ENCODE measurements at places on chromosomes 5 and 9.

GRCh38 chr9:95978106-95978505, 102.6 kb downstream of the ERCC6L2 start:
- DNase-seq = no peak

DNA sequence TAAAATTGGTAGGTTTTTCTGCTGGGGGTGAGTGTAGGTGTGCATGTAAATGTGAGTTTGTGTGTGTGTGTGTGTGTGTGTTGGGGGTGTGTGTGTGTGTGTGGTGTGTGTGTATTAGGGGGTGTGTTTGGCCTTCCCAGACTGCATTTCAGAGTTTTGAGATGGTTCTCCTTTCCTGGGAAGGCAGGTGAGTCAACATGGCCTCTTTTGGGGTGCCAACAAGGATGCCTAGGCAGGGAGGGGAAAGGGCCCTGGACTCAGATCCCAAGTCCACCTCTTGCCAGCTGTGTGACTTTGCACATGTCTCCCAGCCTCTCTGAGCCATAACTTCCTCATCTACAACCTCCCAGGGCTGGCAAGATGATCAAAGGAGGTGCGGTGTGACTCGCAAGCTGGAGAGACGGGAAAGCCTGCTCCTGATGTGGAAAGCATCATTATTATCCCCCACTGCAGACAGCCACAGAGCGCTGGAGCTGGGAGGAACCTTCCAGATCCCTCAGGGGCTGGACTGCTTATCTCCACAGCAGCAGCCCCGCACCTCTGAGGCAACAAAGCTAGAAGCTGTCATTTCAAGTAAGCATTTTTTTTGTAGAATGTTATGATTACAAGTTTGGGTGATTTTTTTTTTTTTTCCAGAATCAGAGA, 63.5 kb upstream of the TBC1D2 start:
- DNase-seq = no peak

GRCh38 chr9:89372979-89373378, 54.7 kb downstream of the SECISBP2 start:
- no peak for DNase-seq

GRCh38 chr5:169801324-169801777, 164.3 kb downstream of the DOCK2 start:
- DNase-seq = no peak

GRCh38 chr5:6195711-6196358, 182.5 kb downstream of the MED10 start:
- no peak for DNase-seq

DNA sequence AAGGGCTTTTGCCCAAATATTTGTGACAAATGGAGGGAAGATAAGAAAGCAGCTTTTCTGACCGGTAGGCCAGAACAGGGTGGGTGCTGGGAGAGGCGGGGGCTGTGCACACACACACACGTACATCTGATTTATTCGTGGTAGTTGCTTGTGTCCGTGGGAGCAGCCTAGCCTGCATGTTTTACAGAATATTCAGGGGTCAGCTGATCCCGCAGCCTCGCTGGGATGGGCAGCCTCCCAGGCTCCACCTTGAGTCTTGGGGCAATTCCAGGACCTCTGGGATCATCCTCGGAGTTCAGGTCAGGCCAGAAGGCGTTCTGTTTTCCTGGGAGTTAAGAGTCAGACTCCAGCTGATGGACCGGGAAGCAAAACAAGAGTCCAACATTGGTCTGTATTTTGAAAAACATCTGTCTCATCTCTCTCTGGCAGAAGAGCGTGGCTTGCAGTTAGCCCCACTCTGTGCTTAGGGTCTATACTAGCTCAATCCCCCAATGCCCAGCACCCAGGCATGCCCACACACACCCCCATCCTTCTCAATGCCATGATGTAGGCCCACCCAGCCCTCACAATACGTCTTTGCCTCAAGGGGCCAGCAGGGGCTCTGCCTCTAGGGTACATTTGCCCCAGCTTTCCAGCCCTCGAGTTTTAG, 210.6 kb downstream of the GOLPH3 start:
- DNase-seq = no peak

- no peak for DNase-seq
Observed at GRCh38 chr5:108521841-108522506, 140.1 kb upstream of the FBXL17 start.

- no peak for DNase-seq
Observed at GRCh38 chr5:75034137-75034739, 18.1 kb downstream of the GCNT4 start.

DNA sequence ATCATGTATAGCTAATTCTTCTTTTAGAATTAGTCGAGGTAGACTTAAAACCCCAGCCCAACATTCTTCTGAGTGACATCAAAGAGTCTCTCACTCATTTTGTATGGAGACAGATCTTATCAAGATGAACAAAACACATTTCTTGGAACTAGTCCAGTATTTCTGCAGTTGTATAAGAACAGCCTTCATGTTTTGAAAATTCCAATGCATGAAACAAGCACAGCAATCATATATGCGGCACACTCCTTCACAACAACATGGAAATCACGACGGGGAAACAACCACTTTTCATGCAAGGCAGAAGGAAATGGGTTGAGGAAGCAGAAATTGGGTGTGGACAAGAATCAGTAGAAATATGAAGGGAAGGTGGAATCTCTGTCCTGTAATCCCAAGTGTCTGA, 113.8 kb downstream of the PLK2 start:
- DNase-seq = no peak

DNA sequence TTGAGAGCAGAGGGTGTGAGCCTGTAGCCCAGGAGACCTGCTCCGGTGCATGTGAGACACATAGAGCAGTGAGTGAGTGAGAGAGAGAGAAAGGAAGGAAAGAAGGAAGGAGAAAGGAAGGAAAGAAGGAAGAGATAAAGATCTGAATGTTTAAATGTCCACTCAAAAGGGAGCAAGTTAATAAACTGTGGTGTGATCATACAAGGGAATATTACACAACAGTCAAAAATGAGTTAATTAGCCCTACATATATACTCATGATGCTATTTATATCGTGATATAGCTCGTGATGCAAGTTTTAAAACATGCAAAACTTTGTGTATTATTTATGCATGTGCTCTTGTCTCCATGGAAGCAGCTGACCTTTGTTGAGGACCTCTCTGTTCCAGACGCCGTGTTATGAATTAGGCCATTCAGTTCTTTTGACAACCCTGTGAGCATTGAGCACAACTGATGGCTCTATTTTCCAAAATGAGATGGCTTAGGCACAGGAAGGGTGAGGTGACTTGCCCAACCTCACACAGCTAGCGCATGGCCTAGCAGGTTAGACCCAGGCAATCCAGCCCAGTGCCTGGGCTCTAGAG, 70.6 kb downstream of the HMCN2 start:
- no peak for DNase-seq

- DNase-seq = no peak
Observed at GRCh38 chr5:157327771-157328170, 61.8 kb downstream of the CYFIP2 start.

DNA sequence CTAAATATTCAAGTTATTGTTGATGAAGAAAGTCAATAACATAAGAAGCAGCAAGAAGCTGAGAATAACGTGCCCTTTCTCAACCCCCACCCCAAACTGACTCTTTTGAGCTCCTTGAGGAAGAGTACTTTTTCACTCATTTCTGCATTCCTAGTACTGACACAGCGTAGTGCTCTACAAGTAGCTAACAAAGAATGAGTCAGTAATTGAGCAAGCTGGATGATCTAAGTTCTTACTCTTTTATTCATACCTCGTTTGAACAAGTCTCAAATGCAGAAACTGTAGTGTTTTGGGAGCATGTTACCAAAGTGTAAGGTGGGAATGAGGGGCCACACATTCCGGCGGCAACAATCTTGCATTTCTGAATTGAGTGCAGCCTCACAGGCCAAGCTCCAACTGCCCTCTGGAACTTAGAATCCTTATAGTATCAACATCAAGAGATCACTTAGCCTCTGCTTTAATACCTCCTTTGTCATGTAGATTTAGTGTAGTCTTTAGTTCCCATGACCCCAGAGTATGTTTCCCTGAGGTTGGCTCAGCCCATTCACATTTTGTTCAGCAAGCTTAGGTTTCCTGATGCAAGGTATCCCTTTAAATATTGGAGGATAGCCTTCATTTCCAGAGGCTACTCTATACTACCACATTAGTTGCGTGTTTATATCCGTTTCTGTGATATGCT, 152.0 kb downstream of the PRR16 start:
- no peak for DNase-seq

DNA sequence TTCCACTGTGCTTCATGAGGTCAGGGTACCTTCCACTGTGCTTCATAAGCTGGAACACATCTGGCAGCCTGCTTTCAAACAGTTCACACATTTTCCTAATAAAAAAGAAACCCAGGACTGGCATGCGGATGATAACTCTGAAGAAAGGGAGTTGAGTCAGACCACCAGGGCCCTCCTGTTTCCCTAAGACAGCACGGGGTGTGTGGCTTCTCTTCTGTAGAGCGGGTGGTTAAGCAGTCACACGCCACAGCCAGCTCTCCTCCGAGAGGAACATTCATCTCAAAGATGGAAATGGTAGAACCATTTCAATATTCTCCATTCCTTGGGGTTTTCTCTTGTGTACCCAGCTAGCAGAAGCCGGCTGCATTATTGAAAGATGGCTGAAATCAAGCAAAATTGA, 128.1 kb upstream of the LMX1B start:
- no peak for DNase-seq

DNA sequence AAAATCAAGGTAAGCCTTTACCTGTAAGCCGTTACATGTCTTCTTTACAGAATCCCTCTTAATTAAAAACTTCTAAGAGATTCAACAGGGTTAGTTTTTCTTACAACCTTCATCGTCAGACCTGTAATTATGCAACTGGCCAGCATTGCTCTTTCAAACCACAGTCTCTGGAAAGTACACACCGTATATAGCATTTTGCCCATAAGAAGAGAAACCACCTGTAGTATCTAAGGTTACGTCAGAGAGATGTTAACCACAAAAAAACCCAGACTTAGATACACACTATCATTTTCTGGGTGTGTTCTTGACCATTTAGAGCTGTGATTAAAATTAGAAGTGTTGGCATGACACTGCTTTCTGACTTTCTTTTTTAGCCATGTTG, 140.0 kb downstream of the MUSK start:
- DNase-seq = no peak

- DNase-seq = no peak
Observed at GRCh38 chr5:122906768-122907167, 61.4 kb downstream of the SNX24 start.

DNA sequence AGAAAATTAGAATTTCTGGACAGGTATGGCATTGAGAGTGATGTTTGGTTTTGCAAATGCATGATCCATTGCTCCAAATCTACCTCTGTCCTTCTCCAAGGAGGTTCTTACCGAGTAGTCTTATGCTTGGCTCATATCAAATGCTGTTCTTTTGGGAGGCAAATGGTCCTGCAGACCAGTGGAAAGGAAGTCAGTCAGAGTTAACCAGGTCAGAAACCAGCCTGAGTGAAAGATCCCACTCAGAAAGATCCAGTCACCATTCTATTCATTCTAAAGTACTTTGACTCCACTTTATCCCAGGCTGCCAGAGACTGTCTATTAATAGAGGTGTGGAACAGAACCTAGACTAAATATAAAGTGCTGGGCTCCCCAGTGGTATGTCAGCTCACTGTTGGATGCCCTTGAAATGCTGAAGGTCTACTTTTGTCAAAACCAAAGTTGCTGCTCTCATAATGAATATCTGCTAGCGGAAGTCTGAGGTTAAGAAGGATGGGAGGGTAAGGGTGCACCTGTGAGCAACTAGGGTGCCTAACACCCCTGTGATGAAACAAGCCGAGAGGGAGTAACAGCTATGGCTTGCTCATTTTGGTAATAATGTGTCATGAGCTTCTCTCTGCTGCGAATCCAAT, 302.2 kb downstream of the ZNF608 start:
- no peak for DNase-seq

DNA sequence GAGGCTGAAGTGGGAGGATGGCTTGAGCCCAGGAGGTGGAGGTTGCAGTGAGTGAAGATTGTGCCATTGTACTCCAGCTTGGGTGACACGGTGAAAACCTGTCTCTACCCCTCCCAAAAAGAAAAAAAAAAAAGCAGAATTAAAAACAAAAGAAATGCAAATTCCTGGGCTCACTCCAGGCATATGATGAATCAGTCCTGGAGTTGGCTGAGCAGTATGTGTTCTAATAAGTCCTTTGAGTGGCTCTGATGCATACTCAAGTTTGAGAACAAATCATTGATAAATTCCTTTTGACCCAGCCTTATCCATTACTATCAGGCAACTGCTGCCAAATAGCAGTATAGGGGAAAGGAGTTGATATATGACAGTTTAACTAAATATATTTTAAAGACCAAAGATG, 28.3 kb downstream of the UHRF2 start:
- DNase-seq = no peak

GRCh38 chr5:1429496-1429895, 15.7 kb downstream of the SLC6A3 start:
- no peak for DNase-seq

All from esophagus squamous epithelium (tissue), 5 donors.